ENCODE measurements at places on chromosomes 12 and 14. TPM values are rescaled to one million over a fixed set of nuclear protein-coding genes. Genes with fewer than 3 reads are reported as not detected.

The C14orf39 gene
- not detected for total RNA-seq

The AGAP2 gene
- total RNA-seq, result 0.33 TPM

The CFAP54 gene
- total RNA-seq, result 1.5 TPM

The SLC10A1 gene
- not detected for total RNA-seq

The KLHL33 gene
- total RNA-seq, result not detected

The RNASE3 gene
- not detected for total RNA-seq

GRCh38 chr12:102095677-102096263 lies 24.1 kb downstream of the NUP37 start:
- DNase-seq, result peak; percentile 14

DNA sequence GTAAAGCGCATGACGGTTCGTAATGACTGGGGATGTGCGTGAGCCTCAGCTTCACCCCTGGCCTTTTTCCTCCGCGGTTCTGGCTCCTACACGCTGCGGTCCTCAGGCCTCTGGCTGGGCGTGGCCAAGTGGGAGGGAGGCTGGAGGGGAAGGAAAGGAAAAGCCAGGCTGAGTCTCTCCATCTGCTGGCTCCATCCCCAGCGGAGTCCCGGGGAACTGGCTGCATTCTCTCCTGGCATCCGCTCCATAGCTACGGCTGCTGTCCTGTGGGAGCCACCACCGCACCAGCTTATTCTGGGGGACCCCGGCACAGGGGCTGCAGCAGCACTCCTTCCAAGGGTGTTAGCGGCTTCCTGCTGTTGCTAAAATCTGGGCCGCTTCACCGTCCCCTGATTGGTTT lies 68.2 kb upstream of the SLC24A4 start:
- no peak for DNase-seq

DNA sequence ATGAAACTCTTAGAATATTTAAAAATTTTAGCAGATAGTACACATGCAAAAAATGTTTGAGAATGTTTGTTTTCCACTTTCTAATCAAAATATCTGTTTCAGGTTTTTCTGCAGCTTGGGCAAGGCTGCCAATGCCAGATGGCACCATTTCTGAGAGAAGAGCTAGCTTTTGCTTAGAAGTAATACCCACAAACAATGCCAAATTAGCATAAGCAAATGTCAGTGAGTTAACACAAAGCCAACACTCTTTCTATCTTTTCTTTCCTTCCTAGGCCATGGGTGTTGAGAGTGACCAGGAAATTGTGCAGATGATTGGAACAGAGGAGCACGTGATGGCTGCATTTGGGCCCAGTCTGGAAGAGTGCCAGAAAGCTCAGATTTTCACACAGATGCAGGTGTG lies 35.2 kb downstream of the POLR3B start:
- DNase-seq, result no peak

DNA sequence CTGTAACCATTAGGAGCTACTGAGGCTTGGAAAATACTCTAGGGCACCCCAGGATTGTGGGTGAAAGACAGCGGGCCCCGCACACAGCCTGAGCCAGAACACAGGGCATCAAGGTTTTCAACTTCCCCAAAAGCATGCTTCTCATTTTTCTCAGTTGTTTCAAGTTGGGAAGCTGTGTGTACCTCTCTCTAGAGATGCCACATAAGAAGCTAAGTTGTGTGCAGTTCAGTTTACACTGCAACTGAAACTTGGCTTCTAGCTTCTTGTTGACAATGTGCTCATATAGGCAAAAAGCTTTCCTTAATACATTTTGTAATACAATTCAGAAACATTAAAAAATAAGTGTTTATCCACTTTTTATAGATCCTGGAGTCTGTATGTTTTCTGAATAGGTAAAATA lies 88.1 kb upstream of the PTPRR start:
- DNase-seq, result no peak

- no peak for DNase-seq
Measured at GRCh38 chr12:46214668-46215436, 54.0 kb downstream of the SLC38A1 start.

DNA sequence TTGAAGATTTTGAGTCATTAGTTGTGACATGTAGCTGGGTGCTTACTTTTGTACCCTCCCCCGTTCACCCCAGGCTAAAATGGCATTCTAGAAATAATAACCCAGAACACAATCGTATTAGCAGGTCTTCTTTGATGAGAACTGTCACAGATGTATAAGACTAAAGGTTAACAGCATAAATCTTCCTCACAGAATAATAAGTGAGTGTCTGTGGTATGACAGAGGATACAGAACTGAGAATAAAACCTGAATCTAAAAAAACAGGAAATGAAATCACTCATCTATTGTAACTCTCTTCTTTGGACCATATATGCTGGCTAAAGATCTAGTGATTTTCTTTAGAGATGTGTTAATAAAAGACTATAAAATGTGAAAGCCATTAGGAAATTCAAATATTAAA lies 746.6 kb downstream of the LRFN5 start:
- no peak for DNase-seq

- no peak for DNase-seq
Measured at GRCh38 chr12:77697126-77697525, 133.6 kb upstream of the NAV3 start.

- no peak for DNase-seq
Measured at GRCh38 chr12:91868054-91868453, 277.6 kb downstream of the BTG1 start.

DNA sequence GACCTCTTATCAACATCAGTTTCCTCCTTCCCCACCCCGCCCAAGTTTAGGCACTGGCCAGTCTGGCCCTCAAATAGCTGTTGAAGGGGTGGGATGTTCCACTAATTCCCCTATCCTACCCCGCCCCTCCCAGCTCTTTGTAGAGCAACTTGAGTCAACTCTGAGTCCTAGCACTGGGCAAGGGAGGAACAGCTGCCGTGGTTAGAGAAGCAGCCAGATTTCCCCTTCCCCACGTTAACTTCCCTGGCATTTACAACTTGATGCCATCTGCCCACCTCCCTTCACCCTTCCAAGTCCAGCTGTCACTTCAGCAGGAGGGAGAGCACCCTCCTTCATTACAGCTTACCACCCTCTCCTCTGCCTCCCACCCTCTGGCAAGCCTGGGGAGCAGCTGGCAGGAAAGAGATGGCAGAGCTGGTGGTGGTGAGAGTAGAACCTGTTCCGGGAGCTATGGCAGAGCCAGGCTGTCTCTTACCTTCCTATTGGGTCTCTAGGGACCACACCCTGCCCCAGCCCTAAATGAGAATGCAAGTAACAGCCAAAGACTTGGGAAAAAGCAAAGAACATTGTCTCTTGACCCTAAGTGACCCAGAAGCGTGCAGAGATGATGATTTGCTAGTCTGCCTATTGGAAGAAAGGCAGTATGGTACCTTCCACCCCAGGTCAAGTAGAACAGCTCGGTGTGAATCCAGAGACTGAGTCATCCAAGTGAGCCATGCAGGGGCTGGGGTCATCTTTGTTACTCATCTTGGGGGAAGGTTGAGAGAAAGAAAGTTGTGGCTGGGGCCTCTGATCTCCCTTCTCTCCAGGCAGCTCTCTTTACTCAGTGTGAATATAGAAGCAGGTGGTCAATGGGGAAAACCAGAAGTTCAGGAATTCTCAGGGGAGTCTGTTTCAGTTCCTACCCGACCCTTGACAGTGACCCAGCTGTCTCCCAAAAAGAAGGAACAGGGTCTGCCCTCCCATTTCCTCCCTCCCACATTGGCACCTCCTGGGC lies 1.5 kb downstream of the BLOC1S1 start:
- peak; percentile 65 for DNase-seq

DNA sequence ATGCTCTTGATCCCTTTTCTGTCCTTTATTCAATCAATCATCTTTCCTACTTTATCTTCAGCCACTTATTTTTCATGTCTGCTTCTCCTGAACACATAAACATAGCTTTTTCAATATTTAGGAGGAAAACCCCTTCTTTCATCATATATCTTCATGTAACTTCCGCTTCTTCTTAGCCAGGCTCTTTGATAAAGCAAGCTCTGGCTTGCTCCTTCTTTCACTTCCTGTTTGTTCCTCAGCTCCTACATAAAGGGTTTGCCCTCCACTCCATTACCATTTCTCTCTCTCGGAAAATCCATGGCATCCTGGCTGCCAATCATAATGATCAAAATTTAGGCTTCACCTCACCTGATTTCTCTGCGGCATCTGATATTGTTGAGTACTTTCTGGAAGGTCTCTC lies 33.7 kb upstream of the HELB start:
- peak; percentile 16 for DNase-seq

DNA sequence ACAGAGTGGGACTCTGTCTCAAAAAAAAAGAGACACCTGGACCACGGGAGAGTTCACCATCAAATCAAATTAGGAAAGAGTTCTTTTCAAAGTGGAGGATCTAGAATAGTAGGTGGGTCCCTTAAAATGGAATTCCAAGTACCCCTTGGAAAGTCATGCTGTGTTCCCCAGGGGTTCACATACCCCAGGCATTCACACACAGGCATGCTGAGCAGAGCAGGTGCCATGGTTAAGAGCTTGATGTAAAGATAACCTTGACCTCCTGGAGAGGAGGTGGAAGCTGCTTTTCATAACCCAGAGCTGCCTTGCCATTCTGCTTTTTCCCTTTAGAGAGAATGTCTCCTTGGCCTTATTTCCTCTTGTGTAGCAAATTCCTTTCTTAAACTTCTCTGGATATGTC lies 14.2 kb upstream of the SRSF5 start:
- no peak for DNase-seq

GRCh38 chr12:57212701-57213057 lies 3.9 kb upstream of the NXPH4 start:
- DNase-seq, result no peak

- DNase-seq, result no peak
Measured at GRCh38 chr14:93713726-93714405, 74.4 kb downstream of the PRIMA1 start.
